Dermis blood vessel endothelial cell (primary cell): ENCODE measurements at places on chromosomes 6 and 20. TPM values are rescaled to one million over a fixed set of nuclear protein-coding genes. Genes with fewer than 3 reads are reported as not detected.

The SPDEF gene
- total RNA-seq = under 0.01 TPM in 1 of 2 replicates, not detected in the other

The GRM1 gene
- total RNA-seq = 0.05 TPM in 1 of 2 replicates, not detected in the other

The TGM3 gene
- not detected in 2 replicates for total RNA-seq

The GJA10 gene
- not detected in 2 replicates for total RNA-seq

The SLC17A1 gene
- total RNA-seq = 0.05 TPM in 1 of 2 replicates, not detected in the other
